Cerebellar nuclear complex (tissue), 1 donor: ENCODE measurements at places on chromosomes 12 and 14.

DNA sequence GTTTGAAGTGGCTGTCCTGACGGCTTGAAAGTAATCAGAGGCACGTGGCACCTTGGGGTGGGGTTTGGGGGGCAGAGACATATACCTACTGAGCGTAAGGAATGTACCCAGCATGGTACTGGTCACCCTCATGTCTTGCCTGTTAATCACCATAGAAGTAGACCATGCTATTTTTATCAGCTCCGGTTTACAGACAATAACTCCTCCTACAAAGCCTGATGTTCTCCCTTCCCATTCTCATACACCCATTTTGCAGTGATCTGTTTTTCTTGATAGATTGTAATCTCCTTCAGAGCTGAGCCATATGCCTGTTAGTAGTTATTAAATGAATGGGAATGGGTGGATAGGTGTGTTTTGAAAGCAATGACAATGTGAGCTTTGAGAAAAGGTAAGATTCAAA, 10.5 kb downstream of the EVL start:
- DNase-seq: no peak

DNA sequence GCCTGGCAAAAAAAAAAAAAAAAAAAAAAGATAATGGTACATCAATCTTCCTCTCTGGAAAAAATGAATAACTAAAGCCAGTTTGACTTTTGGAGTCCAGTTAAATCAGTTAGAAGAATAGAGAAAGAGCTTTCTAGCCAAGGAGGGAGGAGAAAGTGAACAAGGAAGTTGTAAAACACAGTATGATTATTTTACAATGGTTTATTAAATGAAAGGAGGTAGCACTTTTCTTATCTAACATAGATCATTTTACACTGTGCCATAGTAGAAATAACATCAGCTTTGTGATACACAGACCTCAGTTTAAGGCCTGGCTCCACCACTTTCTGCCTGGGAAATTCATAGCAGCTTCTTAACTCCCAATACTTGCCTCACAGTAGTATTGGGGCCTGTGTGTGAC, 15.4 kb upstream of the KITLG start:
- DNase-seq: no peak

GRCh38 chr14:78170203-78170602, at the start of gene NRXN3:
Gene NRXN3 (plus strand): TSS chr14:78170373. CDS start chr14:78243094, 72,721 bp downstream.
- no peak for DNase-seq

DNA sequence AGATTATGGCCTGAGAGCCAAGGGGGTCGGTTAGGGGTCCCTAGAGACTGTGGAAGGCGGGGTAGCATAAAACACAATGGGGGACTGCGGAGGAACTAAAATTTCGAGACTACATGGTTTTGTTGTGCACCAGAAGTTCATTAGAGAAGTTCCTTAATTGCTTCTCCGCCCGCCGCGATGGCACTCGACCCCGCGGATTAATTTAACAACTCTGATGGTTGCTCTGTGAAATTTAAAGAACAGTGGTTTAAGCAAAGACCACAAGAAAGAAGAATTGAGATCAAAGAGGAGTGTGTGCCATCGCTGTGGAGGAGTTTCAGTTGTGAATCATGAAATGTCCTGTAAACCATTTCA, 1.4 kb upstream of the CCDC88C start:
- no peak for DNase-seq

GRCh38 chr14:20044243-20044642, 8.4 kb upstream of the OR4K13 start:
- no peak for DNase-seq

DNA sequence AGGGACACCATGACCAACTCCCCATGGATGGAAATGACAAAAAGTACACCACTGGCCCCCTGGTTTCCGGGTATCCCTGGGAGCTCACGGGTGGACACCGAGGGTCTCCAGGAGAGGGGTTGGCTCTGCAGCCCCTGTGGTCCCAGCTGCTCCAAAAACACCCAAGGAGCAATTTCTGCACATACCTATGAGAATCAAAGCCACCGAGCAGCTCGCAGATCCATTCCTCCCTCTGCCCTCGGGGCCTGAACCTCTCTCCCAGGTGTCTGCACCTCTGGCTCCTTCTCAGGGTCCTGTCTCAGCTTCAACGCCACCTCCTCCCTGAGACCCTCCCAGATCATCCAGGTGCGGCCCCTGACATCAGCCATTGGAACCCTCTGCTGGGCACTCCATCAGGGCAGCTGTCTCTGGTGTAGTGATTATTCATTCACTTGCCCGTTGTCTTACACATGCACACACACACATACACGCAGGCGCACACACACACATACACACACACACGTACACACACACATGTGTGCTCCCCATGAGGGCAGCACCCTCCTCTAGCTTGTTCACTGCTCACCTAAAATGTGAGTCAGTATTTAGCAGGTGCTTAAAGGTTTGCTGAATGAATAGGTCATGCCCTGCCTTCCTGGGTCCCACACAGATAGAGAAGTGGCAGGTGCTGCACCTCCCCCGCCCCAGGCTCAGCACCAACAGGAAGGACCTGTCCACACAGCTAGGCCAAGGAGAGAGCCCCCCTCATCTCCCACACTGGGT, 5.9 kb downstream of the RIMBP2 start:
- no peak for DNase-seq
